Stimulated activated CD8-positive, alpha-beta memory T cell treated with anti-CD3 and anti-CD28 coated beads, Interleukin-12 subunit alpha, Interleukin-12 subunit beta, amount 100 ng/mL, for 4 hours (primary cell): ENCODE measurements at places on chromosomes 2 and 18.

DNA sequence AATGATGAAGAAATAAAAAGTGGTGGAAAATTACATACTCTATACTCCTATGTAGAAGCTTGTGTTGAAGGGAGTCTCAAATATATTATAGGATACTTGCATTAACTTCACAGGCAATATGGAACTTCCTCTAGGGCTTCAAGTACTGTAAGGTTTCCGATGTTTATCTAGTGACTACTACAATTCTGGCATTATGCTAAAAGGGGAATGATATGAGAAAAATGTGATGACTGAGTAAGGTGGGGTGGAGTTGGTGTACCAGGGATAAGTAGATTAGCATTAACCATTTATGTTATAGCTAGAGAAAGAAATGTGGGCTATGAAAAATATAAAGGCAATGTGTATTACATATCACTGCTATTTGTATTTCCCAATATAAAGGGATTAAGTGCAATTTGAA is 229.5 kb downstream of the DCC start:
- DNase-seq, result no peak

GRCh38 chr2:240319221-240319854 is 116.1 kb upstream of the GPC1 start:
- DNase-seq, result no peak

- DNase-seq, result no peak
These were observed 188.6 kb upstream of the GATA6 start for GRCh38 chr18:21980744-21981143.

DNA sequence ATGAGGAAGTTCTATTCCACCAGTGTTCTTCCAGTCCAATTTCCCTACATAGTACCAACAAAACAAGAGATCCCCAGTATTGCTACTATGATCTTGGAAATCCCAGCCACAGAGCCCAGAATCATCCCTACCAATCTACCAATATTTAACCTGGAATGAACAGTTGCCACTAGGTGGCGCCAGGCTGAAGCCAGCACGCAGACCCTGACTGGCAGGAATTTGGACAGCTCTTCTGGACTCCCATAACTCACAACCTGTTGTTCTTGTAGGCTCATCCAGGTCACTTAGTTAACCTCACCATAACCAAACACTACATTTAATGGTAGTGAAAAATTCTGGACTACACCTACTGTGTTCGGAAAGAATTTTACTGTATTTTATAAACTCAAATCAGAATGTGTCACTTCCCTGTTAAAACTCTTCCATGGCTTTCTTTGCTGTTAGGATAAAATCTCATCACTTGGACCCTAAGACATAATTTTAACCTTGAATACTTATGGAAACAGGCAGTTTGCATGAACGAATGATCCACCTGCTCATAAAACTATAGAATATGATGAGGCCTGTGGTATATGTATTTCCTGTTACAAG is 59.8 kb upstream of the SLC38A11 start:
- DNase-seq, result no peak

GRCh38 chr2:45675263-45675812 is 23.9 kb downstream of the PRKCE start:
- no peak for DNase-seq

- peak; percentile 42 for DNase-seq
These were observed 121.0 kb upstream of the SLC39A10 start for GRCh38 chr2:195535911-195536522.

DNA sequence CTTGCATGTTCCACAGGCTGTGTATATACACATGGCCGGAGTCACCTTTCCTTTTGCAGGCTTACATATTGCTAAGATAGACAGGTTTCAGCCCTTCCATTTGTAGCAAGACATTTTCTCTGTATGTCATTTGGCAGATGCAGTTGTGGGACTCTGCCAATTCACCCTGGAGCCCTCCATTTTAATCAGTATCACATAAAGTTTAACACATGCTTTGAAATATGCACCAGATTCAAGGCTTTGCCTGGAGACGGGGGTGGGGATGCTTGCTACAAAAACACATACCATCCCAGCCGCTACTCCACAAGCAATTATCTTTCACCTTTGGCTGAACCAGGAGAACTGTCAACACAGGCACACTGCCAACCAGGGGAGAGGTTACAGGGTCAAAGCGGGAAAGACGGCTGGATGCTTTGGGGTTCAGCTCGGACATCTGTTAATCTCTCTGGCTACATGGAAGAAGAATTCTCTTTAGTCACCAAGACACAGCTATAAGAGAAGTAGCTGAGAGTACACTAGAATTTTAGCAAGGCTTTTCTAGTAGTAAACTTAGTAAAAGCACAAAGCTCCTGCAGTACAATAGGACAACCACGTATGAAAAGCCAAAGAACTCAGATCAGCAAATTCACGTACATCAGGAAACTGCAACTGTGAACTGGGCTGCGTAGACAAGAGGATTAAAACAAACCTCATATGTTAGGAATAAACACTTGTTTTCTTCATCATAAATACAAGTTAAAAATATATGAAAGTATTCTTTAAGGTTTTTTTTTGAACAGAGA is 130.9 kb downstream of the EXOC6B start:
- no peak for DNase-seq

- DNase-seq, result no peak
These were observed 87.4 kb upstream of the GLS start for GRCh38 chr2:190792956-190793888.

- no peak for DNase-seq
These were observed 171.3 kb downstream of the NDUFA10 start for GRCh38 chr2:239853706-239854327.

- DNase-seq, result peak; percentile 34
These were observed 128.0 kb upstream of the GYPC start for GRCh38 chr2:126527836-126528490.

DNA sequence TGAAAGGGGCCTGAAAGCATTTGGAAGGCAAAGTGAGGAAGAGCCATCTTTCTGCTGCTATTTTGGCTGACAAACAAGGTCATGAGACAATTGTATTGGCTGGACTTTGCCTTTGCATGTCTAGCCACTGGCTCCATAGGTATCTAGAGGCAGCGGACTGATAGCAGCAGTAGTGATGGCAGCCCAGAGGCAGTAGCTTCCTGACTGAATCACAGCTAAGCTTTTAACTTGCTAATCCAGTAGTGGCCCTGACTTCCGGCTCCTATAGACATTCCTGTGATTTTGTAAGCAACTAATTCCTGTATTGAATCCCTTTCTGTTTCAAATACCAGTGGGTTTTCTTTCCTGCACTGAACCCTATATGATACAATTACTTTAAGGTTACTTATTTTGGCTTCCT is 69.8 kb upstream of the PDE1A start:
- DNase-seq, result no peak

- DNase-seq, result peak; percentile 7
These were observed 2.7 kb upstream of the TGIF1 start for GRCh38 chr18:3447068-3447894.

- DNase-seq, result no peak
These were observed 14.7 kb downstream of the LINC00305 start for GRCh38 chr18:64134044-64134747.

DNA sequence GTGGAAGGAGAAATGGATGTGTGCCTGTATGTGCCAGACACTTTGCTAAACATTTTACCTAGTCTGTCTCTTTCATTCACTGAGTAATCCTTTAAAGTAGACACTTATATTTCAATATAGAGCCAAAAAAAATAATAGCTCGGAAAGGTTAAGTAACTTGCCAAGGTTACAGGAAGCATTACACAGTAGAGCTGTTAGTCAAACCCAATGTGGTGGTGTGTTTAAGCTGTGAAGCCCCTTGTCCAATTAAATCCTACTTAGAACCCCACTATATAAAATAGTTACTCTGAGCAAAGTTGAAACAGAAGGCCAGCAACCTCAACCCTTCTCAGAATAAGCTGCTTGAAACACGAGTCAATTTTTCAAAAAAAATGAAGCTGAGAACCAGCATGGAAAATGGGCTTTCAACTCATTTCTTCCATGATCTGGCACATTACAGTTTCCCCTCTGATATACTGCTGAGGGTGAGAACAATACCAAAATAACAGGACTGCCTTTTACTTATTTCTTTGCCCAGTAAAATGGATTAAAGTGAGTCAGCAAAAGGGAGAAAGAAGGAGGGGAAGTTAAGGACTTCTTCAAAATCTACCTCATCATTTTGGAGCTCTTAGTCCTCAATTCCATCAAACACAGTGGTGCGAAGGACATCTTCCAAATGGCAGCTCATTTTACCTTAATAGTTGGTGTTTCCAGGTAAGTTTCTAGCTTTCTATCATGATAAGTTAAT is 7.9 kb downstream of the RDH14 start:
- no peak for DNase-seq

DNA sequence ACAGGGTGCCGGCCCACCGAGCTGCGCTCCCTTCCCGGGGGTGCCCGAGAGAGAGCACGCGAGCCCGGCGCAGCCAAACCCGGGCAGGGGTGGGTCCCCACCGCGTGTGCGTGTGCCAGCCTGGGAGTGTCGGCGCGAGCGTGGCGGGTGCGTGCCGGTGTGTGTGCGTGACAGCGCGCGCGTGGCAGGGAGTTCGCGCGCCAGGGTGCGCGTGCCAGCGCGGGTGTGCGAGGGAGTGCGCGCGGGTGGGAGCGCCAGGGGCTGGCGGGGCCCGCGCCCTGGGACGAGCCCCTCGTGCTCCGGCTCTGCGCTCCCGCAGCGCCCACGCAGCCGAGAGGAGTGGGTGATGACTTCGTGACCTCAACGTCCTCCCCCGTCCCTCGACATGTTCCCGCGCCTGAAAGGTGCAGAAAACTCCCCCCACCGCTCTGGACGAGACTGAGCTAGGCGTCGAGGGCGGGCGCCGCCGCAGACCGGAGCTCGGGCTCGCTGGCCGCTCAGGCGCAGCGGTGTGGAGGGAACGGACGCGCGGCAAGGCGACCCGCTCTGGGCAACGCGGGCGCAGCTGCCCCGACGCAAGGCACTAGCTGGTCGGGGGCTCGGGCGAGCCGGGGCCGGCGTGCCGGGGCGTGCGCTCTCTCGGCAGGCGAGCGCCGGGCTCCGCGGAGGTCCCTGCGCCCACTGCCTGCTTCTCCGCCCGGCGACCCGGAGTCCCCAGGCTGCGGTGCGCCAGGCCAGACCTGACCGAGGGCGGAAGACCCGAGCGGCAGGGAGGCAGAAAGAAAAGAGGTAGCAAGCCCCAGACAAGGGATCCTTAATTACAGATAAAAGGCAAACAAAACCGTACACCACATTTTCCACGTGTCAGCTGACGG is 582.8 kb downstream of the ZEB2 start:
- peak; percentile 28 for DNase-seq

DNA sequence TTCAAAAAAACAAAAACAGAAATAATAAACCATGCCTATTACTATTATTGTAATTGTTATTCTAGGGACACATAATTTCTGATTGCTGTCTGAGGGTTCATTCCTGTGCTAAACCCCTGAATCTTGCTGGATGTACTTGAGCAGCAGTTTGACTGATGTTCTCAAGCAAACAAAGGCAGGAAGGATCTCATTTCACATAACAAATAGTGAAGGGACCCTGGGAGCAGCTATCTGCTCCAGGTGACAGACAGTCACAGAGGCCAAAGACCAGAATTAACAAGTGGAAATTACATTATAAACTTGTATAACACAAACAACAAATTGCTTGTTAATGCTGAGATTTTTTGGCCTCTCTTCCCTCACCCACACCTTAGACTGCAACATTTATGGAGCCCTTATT is 284.2 kb downstream of the THSD7B start:
- DNase-seq, result no peak

DNA sequence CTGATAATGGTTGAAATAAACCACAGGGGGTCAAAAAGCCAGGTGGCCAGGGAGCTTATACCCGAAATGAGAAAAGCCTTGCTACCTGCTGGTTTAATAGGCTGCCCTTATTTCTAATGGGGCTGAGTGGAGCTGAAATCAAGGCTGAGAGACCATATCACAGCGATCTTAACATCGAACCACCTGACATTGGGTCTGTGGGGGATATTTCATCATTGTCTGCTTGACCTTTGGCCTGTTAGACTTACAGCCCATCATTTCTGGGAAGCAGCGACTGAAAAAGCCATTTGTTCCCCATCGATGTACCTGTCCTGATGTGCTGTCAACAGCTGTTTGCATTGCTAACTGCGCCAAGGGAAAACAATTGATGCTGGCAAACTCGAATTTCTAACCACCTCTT is 199.7 kb upstream of the SLC14A2 start:
- no peak for DNase-seq

- DNase-seq, result no peak
These were observed 869.4 kb upstream of the ID2 start for GRCh38 chr2:7812231-7812995.

DNA sequence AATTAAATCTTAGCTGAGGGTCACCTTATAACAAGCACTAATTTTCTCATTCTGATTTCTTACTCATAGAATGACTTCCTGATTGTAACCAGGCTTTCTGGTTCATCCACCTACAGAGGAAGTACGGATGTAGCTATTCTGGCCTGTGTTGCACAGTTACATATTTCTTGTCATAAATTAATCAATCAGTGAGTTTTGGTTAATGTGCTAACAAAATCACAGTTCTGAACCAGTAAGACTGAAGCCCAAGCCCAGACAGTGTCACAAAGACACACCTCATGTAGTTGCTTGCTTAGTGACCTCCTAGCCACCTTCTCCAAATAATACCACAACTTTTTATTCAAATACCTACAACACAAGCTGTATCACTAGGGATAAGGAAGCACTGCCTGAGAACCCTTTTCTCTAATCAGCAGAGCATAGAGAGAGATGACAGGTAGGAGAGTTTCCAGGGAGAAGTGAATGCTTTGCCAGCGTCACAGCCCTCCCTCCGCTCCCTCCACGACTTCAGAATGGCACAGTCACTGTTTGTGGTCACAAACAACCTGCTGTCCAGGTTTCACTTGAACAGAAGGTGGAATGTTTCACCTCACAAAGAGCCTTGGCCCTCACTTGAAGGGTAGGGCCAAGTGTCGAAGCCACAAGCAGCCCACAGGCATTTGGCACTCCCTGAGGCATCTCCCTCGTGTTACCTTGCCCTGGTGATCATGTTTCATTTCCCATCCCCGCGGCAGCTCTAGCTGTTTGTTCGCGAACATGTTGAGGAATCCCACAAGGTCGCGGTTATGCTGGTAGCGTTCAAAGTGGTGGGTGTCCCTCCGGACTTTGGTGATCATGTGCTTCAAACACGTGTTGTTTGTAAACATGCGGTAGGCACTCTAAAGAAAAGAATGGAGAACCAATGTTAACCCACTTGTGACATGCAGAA is 120.8 kb upstream of the STK17B start:
- no peak for DNase-seq

DNA sequence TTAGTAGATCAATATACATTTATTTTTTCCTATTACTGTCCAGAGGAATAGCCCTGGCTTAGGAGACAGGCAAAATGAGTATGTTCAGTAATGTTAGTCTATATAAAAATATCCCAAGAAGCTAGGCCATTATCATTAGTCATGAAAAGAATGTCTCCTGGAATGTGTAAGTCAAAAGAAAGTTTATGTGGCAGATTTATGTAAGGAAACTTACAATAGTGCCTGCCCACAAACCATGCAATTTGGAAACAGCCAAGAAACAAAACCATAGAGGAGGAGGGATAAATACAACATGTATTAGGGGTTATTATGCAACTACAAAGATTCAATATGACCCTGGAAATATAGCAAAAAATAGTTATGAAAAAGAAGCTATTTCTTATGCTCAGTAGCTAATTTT is 96.3 kb downstream of the NOL4 start:
- DNase-seq, result no peak
